ENCODE measurements at places on chromosomes 5 and 9.

DNA sequence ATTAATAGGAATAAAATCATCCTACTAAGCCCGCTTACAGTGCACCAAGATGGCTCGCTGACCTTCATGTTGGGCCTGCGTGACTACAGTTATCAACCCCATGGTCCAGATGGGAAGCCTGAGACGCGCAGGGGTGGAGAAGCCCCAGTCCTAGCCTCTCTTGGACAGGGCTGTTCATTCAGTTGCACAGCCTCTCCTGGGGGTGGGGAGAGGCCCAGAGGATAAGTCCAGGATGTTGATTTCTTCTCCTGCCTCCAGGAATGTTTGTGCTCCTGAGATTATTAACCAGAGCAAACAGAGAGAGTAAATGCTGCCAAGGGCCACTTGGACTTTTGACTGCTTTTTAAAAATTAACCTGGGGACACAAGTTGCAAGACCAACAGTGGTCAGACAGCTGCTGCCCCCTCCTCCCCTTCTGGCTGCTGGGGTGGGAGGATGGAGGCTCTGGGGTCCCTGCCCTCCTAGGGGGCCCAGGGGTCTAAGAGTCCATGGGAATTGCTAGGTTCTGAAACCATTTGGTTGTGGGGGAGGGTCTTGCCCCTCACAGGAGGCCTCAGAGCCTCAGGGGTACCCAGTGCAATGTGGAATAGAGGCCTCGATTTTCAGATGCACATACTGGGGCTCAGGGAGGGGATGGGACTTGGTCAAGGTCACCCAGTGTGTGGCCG, 2.8 kb upstream of the AMBP start:
- no peak for DNase-seq

DNA sequence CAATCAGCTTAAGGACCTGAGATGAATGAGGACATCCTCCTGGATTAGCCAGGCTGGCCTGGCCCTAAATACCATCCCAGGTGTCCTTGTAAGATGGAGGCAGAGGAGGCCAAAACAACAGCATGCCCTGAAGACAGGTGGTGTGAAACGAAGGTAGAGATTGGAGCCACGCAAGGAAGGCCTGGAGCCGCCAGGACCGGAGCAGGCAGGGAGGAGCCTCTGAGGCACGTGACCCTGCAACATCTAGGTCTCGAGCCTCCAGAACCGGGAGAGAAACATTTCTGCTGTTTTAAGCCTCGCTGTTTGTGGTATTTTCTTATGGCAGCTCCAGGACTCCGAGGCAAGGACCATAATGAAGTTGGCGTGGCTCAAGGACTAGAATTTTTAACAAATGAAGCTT, 9.7 kb upstream of the COL5A1 start:
- no peak for DNase-seq

DNA sequence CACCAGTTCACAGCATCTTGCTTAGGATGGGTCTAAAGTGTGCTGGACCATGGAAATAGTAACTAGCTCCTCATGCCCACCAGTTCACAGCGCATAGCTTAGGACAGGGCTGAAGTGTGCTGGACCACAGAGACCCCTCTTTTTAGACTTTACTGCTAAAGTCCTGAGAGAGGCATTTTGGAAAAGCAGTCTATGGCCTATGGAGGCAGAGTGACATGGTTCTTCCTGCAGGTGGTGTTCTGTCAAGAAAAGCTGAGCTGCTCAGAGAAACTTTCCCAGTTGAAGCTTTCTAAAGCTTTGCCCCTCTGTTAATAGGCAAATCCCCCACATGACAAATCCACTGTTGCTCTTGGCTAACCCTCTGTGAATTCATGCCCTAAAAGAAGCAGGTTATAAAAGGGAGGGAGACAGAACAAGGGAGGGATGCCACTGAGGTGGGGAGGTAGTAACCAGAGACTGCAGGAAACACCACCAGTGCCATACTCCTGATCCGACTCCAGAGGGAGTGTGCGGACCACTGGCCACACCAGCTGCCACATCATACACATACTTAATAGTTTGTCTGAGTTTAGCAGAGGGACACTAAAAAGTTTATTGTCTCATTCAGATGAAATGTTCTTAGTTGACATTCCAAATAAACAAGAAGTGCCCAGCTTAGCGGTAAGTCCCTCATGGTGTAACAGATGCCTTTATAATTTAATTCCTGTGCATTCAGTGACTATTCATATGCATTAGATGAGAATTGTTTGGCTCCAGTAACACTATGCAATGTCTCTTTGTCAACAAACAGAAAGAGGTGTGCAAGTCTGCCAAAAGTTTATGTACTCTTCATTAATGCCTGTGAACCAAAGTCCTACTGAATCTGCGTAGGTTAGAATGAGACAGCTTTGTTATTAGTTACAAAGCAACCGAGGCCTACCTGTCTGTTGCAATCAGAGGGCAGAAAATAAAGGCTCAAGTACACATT, 236.2 kb upstream of the NFIL3 start:
- no peak for DNase-seq

- no peak for DNase-seq
Measured at GRCh38 chr5:125277494-125278154, 531.2 kb upstream of the ZNF608 start.

DNA sequence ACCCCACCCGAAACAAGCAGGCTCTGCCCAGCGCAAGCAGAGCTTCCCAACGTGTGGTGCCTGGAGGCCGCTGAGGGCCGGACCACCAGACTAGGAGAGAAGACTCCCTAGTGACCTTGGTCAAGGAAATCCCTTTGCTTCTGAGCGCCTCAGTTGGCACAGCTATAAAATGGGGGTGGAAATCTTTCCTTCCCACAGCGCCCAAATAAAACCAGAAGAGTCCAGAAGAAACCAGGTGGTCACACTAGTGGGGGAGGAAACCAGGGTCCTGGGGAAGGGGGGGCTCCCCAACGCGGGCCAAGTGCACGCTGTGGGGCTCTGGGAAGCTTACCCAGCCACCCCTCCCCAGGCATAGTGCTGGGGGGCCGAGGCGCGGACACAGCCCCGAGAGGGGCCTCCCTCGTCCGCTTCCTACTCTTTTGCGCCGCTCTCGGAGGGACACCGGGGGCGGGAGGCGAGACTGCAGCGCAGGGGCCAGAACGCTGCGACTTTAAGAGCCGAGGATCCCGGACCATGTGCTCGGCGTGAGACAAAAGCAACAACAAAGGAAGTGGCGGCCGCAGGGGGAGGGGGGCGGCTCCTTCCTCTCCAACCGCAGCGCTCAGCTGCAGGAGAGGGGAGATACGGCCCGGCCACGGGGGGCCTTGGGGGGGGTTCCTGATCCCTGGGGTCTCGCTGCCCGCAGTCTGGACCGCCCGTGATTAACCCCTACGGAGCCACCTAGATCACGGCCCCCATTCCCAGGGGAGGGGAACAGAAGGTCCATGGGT, 885 bp downstream of the RNF44 start:
- peak; percentile 63 for DNase-seq

GRCh38 chr9:101121836-101122399, 93.4 kb downstream of the PLPPR1 start:
- no peak for DNase-seq

- no peak for DNase-seq
Measured at GRCh38 chr5:17966640-17967402, 332.6 kb downstream of the TAF11L14 start.

DNA sequence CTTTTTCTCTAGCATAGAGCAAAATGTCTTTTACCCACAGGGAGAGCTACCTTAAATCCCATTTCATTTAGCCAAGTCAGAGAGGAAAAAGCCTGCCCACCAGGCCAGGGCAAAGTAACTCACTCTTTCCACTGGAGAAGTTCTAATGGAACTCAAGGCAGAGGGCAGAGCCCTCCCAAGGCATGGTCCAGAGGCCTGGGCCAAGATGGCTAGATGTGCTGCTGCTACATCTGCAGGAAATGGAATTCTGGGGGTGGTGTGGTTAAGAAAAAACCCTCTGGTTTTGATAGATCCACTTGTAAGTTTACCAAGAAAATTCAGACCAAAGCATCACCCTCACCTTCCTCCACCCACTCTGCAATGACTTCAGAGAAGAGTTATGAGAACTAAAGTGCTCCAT, 37.3 kb downstream of the CSF2 start:
- DNase-seq = no peak

DNA sequence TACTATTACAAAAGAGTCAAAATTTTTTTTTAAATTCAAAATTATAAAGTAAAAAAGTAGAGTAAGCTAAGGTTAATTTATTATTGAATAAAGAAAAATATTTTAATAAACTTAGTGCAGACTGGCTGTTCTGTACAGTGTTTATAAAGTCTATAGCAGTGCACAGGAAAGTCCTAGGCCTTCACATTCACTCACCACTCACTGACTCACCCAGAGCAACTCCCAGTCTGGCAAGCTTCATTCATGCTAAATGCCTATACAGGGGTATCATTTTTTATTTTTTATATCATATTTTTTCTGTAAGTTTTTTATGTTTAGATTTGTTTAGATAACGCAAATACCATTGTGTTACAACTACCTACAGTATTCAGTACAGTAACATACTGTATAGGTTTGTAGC, 700.7 kb upstream of the GRAMD2B start:
- DNase-seq = no peak

GRCh38 chr9:36192196-36192595, 1.5 kb downstream of the CLTA start:
- DNase-seq = no peak

GRCh38 chr9:83977196-83977595, 2.8 kb downstream of the HNRNPK start:
- DNase-seq = no peak

DNA sequence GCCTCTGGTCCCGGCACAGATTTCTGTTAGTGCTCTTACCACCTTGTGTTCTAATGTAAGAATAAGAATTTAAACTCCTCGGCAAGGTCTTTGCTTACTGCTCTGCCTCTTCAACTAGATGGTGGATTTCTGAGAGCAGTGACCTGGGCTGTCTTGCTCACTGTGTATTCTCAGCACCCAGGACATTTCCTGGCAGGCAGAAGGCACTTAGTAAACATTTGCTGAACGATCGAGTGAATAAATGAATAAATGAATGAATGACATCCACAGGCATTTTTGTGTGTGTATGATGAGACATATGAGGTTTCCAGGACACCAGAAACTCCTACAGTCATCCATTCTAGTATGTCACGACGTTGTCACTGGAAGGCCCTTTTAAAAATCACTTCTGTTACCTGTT, 143.2 kb downstream of the BOD1 start:
- no peak for DNase-seq

DNA sequence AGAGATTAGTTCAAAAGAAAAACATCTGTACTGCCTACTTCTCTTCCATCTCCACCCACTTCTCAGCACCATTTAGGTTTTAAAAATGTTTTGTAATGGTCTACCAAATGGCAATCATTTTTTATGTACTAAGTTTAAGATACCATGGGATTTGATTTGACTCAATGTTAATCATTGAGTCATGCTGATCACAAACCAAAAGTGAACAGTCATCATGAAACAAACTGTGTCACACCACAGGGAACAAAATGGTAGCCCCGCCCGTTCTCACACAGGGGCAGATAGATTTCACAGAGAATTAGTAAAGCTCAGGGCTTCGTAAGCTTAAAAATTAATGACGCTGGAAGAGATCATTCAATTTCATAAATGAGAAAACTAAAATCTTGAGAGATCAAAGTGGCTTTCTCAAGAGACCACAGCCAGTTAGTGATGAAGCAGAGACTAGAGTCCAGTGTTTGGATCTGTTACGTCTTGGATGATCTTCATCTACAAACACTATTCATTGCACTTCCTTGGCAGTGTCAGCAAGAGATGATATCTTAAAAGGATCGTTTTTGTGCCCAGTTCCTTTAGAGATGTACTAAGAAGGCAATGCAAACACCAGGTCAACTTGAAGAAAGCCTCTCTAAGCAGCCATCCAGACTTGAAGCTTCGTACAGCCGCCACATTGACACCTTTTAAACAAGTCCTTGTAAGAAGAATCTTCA, 33.9 kb upstream of the TRIO start:
- no peak for DNase-seq

- no peak for DNase-seq
Measured at GRCh38 chr9:91814201-91814600, 135.8 kb downstream of the ROR2 start.

- DNase-seq = peak; percentile 24
Measured at GRCh38 chr5:80255431-80255810, 427 bp downstream of the SERINC5 start.

DNA sequence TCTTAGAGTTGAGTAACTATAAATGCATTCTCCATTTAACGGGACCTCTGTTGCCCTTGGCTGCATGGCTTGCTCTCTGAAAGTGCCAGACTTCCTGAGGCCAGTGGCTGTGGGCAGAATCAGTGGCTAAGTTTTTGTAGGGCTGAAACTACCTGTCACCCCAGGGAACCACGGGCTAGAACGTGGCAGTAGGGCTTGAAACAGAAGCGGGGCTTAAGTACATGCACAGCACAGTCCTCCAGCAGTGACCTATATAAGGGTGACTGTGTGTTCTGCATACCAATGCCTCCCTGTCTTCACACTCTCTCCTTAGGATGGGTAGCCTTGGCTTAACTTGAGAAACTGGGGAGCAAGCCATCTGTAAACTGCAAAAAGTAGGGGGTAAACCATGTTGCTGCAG, 43.6 kb upstream of the LRRTM2 start:
- DNase-seq = no peak

DNA sequence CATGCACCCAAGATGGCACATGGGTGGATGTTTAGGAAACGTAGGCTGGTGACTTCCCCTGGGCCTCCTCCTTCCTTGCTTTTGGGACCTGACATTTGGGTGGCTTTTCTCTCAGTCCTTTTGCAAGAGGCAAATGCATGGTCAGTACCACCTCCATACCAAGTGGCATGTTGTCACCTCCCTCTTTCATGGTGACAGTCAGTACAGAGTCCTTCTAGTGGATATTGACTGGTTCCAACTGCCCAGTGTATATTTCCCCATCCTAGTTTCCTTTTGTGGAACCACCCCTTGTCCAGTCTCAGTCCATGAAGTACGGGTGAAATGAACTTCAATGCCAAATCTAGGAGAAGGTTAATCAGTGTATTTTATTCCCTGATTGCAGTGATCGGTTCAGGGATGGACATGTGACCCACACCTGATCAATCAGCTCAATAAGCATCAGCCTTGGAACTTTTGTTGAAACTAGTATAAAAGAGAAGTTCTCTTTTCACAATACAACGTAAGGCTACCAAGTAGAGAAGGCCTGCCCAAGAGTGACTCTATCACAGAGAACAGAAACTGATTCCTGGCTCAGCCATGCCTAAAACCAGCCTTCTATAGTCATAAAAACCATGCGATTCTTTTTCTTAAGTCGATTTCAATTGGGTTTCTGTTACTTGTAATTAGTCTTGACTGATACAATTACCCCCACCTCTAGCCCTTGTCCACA, 143.4 kb upstream of the KLF9 start:
- no peak for DNase-seq

DNA sequence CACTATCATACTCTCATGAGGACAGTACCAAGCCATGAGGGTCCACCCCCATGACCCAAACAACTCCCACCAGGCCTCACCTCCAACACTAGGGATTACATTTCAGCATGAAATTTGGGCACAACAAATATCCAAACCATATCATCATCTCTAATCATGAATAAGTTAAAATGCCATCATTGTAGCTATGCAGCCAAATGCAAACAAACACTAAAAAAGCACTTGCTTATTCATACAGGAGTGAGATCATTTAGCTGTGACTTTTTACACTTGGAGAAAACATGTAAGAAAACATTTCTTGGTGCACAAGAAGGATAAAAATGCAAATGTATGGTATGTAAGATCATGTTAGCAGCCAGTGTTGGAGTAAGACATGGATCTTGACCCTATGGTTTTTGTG, 24.2 kb downstream of the BAAT start:
- no peak for DNase-seq
